ENCODE measurements at places on chromosomes 11 and 22.

GRCh38 chr22:24141586-24141985, 39.7 kb upstream of the SUSD2 start:
- no peak for DNase-seq

DNA sequence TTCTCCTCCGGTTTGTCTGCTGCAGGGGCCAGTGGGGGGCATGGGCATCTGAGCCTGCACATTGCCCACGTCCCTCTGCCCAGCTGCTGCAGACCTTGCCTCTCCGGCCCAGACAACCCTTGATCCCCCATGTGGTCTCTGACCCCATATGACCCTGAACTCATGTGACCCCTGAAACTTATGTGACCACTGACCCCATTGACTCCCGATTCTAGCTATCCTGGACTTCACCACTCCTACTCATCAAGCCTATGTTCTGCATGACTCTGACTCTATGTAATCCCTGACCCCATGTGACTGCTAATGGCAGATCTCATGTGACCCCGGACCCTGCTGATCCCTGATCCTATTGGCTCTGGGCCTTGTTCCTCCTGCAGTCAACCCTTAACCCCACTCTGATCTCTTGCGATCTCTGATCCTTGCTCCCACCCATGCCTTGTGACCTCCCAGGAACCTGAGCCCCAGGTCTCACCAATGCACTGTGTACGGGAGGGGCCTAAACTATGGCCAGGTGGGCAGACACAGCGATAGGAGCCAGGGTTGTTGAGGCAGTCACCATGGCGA, 5.7 kb downstream of the LTBP3 start:
- no peak for DNase-seq

DNA sequence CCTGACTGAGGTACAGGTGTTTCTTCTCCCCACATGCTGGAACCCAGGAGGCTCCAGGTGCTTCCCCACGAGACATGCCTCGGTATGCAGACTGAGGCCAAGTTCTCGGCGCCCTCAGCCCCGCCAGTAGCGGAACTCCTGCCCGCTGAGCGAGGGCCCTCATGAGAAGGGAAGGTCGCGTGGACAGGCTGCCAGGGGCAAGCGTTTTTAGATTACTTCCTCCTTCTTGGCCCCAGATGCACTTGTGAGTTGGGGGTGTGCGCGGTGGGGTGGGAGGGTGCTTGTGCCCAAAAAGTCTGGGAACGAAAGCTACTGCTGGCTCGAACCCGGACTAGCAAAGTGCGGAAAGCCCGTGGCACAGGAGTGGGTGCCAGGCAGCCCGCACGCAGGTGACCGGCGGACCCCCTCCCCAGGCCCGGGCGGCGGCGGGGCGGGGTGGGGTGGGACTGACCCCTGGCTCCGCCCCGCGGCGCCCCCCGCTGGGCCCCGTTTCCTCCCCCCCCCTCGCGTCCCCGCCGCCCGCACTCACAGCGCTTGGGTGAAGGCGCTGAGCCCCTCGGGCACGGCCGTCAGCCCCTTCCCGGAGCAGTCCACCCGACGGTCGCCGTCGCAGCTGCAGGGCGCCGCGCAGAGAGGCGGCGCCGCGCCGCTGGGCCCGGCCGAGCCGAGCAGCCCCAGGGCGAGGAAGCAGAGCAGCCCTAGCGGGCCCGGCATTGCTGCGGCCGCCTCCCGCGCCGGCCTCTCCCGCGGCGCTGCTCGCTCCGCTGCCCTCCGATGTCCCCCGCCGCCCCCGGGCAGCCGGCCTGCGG, 797 bp downstream of the LGR4 start:
- no peak for DNase-seq

DNA sequence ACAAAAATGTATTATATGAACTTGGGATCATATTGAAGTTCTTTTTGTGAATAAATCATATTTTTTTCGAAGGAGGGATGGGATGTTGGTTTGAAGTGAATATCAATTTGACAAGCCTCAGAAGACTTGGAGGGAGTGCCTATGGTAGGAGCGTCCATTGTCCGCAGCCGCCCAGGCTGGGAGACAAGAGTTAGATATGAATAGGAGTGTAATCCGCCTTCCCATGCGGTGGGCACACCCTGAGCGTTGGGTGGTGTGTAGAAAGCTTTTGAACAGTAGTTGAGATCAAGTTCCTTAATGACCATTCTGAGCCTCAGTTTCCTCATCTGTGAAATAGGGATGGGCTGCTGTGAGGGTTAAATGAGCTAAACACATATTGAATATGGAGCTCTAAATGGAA, 7.0 kb downstream of the CD82 start:
- DNase-seq, result no peak

GRCh38 chr11:127629200-127629599, 628.6 kb upstream of the KIRREL3 start:
- no peak for DNase-seq

GRCh38 chr11:58301576-58301975, 33.5 kb upstream of the OR10W1 start:
- no peak for DNase-seq

DNA sequence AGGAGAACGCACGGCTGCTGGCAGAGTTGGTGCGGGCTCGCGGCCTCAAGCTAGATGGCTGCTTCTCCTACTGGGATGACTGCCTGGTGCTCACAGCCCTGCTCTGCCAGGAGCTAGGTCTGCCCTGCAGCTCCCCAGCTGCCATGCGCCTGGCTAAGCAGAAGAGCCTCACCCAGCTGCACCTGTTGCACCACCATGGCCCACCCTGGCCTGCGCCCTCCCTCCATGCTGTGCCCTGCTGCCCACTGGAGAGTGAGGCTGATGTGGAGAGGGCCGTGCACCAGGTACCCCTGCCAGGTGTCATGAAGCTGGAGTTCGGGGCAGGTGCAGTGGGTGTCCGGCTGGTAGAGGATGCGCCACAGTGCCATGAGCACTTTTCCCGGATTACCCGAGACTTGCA, 4.8 kb upstream of the RPS6KB2 start:
- no peak for DNase-seq

DNA sequence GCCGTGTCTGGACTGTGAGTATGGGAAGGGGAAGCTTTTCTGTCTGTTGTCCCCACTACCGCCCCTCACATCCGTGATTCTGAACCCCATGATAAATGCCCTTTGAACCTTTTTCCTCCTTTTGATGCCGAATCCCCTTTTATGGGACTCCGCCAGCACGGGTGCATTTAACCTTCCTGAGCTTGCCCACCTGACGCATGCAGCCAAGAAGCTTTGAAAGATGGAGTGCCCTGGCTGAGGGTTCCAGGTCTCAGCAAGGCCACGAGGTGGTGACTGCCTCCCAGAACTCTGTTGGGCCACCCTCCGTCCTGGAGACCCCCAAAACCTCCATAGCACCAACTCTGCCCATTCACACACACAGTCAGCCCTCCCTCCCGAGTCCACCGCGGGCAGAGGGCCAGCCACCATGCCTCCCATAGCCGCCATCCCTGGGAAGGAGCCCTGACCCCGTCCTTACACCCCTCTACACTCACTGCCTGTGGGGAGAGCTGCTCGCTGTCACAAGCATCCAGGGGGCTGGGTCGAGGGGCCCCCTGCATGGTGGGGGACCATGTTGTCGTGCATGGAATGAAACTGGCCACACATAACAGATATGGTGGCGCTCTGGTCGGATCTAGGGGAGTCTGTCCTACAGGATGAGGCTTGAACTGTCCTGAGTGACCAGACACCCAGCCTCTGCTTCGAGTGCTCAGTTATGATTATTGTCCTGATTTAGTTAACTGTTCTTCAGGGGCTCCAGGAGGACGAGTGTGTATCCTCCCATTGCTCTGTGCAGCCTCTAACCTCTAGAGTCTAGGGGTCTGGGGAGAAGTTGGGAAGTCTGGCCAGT, 822 bp upstream of the COMT start:
- no peak for DNase-seq

DNA sequence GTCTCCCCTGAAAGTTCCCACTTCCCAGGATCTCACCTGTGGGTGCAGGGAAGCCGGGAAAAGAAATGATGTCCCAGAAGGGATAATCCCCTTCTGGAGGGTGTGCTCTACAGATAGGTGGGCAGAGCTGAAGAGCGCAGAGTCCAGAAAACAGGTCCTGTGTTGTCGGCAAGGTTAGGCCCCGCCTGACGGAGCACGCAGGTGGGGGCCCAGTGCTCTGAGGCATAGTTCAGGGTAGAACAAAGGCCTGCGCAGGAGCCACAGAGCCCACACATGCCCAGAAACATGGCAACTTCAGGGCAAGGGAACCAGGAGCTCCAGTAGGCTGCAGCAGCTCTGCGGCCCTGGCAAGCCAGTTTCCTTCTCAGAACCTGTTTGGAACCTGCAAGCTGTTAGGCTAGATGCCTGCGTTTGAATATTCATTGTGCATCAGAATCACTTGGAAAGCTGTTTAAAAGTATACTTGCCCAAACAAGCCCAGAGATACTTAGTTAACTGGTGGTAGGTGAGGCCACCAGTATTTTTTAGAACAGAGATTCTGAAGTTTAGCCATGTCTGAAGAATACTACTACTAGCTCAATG, 386.6 kb downstream of the BUD13 start:
- no peak for DNase-seq

DNA sequence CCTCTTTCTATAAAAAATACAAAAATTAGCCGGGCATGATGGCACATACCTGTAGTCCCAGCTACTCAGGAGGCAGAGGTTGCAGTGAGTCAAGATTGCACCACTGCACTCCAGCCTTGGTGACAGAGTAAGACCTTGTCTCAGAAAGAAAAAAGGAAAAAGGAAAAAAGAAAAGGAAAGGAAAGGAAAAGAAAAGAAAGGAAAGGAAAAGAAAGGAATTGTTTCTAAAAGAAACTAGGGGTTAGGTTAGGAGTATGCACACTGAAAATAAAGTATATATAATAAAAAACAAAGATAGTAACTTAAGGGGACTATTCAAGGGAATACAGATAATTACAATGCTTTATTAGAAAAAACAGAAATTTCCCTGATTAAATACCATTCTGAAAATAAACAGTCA, 50.9 kb downstream of the TTC28 start:
- DNase-seq, result no peak

DNA sequence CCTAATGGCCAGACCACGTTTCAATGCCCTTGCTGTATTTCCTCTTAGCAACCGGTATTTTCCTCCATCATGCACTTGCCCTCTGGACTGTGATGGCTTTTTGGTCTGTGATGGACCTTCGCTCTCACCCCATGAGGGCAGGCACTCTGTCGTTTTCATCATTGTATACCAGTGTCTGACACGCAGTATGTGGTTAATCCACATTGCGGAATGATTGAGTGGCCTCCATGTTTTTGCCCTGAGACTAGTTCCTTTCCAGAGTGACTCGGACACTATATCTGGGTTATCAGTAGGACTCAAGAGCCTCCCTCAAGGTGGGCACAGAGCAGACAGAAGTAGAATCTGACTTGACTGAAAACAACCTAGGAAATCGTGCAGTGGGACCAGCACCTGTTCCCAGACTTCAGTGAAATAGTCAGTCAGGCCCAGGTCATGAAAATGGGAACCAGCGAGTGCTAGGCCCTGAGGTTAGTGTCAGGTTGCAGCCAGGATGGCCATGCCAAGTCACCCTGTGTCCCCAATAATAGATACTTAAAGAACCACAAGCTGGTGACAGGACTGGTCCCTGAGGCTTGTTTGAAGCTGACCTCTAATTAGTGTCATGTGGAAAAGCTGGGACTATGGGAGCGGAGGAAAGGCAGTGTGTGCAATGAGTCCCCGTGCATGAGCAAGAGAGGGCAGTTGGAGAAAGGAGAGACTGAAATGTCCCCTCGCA, 464.7 kb downstream of the INSC start:
- no peak for DNase-seq

DNA sequence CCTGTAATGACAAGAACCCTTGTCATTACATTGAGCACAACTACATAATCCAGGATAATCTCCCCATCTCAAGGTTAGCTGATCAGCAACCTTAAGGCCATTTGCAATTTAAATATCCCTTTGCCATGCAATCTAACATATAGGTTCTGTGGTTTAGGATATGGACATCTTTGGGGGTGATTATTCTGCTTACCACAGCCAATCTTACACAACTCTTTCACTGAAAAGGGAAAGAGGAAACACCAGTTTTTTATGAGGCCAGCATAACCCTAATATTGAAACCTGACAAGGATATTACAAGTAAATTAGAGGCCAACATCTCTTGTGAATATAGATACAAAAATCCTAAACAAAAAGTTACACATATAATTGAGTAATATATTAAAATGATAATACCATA, 78.5 kb downstream of the CYP2R1 start:
- DNase-seq, result no peak

- no peak for DNase-seq
Observed at GRCh38 chr11:111441443-111441842, 62.4 kb upstream of the POU2AF1 start.

GRCh38 chr22:46712288-46712687, 25.8 kb downstream of the CERK start:
- no peak for DNase-seq

DNA sequence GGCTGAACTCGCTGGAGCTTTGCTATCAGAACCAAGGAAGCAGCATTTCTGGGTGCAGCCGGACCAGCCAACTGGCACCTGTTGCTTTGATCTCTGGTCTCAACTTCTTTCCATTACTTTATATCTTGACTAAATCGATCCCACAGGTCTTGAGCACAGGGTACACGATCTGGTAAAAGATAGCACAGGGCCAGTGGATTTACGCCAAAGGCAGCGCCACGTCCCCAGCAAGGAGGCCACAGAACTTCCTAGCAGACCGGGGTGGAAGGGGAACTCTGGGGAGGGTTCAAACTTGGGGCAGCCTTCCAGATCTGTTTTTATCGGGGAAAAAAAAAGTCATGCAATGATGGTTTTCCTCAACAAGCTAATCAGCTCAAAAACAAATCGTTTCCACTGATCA, 14.0 kb downstream of the VPS37C start:
- no peak for DNase-seq

DNA sequence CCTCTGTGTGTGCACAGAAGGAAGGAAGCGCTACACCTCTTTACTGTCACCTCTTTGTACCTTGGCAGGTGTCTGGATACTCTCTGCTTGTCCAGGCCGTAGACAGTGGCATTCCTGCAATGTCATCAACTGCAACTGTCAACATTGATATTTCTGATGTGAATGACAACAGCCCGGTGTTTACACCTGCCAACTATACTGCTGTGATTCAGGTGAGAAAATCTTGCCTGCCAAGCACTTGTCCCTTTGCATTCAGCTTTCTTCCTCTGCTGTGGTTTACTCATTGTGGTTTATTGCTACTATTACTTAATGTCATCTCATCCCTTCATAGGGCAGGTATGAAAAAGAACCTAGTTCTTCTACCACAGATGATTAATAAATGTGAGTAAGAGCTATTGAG, 131.9 kb upstream of the MTNR1B start:
- DNase-seq, result no peak

DNA sequence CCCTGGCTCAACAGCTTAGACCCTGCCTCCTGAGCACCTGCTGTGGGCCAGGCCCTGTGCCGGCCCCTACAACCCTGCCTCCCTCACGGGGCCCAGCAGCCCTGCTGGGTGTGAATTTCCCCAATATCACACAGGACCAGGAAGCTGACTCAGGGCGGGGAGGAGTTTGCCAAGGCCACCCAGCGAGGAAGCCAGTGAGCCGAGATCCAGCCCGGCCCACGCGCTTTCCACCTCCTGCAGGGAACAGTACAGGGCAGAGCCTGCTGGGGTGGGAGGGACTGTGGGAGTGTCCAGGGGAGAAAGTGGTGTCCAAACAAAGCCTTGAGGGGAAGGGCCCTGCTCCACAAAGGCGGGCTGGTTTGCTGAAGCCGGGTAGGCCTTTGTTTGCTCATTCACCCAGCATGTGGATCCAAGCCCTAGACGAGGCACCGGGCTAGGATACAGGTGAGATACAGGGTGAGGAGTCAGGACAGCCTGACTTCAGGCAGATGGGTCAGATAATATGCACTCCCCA, 26.8 kb downstream of the RPL3 start:
- peak; percentile 80 for DNase-seq

All from amniotic stem cell (primary cell).